ENCODE measurements at places on chromosomes 12 and 14.
A peak's percentile ranks its signal among the peaks of the same experiment; 100 is the strongest.

- DNase-seq: no peak
These were observed 75.9 kb upstream of the RERGL start for GRCh38 chr12:18165889-18166288.

GRCh38 chr12:74076918-74077317 is 460.7 kb upstream of the ATXN7L3B start:
- no peak for DNase-seq

GRCh38 chr14:57389646-57390036 is 745 bp upstream of the NAA30 start:
- no peak for DNase-seq

GRCh38 chr12:31589904-31590641 is 863 bp downstream of the DENND5B start:
- DNase-seq: peak; percentile 66

DNA sequence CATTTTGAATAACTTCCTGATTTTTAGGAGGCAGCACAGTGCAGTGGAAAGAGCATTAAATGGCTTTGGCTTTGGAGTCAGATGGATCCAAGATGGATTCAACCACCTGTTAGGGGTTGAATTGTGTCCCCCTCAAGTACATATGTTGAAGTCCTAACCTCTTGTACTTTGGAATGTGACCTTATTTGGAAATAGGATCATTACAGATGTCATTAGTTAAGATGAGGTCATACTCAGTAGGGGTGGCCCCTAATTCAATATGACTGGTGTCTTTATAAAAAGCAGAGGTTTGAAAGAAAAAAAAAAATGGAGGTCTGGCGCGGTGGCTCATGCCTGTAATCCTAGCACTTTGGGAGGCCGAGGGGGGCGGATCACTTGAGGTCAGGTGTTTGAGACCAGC is 18.8 kb downstream of the ATP5MC2 start:
- DNase-seq: peak; percentile 3

DNA sequence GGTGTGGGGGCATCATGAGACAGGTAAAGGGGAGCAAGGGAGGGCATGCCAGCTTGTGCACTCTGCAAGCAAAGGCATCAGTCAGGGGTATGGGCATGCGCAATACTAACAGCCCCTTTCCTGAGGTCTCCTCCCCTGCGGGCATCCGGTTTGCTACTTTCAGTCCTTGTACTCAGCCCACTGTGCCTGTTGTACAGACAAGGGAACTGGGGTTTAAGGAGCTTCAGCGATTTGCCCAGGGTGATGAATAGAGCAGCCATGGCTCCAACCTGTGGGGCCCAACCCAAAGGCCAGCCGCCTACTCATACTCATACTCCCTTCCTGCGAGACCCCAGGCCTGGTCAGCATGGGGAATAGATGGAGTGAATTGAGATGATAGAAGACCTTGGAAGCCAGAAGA is 66.7 kb downstream of the GALNT16 start:
- no peak for DNase-seq

- no peak for DNase-seq
These were observed 321.7 kb upstream of the OR4E1 start for GRCh38 chr14:21995332-21995731.

DNA sequence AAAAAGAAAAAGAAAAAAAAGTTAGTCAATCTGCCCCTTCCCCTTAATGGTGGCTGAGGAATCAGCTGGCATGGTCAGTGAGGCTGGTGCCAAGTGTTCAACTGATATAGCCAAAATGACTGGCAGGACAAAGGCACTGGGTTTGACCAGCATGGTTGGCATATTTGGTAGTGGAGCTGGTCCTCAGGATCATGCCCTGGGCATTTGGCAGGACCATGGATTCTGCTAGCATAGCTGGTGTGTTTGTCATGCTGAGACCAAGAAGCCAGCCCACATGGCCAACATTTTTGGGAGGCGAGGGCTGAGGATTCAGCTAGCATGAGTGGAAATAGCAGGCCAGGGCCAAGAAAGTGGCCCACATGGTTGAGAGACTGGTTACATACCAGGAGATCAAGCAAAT is 136.5 kb downstream of the FBXL14 start:
- DNase-seq: peak; percentile 95

DNA sequence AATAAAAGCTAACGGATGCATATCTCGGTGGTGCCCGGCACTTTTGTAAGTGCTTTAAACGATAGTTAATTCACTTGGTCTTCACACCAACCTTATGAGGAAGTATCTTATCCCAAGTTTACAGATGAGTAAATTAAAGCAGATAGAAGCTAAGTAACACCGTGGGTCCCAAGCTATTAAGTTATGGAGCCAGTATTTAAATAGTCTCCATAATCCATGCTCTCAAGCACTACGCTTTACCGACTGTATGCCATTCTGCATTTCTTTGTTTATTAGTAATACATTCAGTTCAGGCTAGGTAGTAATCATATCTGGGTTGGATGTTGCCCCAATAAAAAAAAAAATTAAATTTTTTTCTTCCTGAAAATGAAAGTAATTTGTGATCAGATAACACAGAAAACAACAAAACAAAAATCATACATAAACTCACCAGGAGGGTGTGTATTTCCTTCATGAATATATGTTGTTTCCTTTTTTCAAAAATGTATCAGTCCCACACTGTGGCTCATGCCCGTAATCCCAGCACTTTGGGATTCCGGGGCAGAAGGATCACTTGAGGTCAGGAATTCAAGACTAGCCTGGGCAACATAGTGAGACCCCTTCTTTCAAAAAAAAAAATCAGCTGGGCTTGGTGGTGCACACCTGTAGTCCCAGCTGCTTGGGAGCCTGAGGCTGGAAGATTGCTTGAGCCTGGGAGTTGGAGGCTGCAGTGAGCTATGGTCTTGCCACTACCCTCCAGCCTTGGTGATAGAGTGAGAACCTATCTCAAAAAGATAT is 1.4 kb upstream of the M6PR start:
- DNase-seq: no peak

GRCh38 chr14:36502558-36503508 is 17.2 kb downstream of the NKX2-1 start:
- no peak for DNase-seq

DNA sequence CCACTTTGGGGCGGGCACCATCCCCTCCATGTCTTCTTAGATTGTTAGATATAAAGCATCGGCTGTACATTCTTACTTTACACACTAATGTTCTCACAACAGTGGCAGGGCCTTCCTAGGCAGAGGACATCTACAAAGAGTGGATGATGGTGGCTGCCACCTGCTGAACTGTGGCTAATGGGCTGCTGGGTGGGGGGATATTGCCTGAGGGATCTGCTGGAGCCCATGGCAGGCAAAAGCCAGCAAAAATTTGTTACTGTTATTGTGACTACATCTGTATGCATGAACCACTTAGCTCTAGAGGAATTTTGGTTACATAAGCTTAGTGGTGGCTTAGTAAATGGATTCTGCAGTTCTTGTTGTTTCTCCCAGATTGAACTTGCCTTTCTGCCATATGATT is 52.6 kb downstream of the DIP2B start:
- DNase-seq: no peak

DNA sequence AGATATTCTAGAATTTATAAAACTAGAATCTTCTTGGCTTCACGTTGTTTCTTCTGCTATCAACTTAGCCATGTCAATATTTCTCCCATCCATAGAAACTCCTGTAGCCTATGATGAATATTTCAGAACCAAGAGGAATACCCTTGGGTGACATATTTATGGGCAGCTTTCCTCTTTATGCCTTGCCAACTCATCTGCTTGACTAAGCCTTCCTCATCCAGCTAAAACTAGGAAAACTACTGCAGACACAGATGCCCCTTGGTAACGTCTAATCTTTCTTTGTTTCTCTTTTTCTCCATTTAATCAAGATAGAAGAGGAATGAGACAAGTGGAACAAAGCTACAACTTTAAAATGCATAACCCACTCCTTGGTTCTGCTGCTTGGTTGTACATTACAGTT is 6.3 kb downstream of the GOLT1B start:
- no peak for DNase-seq

DNA sequence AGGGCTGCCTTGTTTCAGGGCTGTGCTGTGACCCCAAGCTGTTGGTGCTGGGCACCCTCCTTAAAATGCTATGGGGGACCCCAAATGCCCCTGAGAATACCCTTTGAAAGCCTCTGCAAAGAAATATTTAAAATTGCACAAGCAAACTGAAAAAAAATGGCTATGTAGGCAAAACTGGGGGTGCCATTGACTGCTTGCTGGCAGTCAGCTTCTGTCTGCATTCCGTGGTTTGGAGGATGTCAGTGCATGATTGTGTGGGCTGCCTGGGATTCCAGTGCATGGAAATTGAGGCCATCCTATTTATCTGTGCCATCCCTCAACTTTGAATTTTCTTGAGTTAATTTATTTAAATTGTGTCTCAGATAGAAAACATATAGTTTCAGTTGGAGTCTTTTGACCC is 113.7 kb upstream of the RTL1 start:
- peak; percentile 56 for DNase-seq

DNA sequence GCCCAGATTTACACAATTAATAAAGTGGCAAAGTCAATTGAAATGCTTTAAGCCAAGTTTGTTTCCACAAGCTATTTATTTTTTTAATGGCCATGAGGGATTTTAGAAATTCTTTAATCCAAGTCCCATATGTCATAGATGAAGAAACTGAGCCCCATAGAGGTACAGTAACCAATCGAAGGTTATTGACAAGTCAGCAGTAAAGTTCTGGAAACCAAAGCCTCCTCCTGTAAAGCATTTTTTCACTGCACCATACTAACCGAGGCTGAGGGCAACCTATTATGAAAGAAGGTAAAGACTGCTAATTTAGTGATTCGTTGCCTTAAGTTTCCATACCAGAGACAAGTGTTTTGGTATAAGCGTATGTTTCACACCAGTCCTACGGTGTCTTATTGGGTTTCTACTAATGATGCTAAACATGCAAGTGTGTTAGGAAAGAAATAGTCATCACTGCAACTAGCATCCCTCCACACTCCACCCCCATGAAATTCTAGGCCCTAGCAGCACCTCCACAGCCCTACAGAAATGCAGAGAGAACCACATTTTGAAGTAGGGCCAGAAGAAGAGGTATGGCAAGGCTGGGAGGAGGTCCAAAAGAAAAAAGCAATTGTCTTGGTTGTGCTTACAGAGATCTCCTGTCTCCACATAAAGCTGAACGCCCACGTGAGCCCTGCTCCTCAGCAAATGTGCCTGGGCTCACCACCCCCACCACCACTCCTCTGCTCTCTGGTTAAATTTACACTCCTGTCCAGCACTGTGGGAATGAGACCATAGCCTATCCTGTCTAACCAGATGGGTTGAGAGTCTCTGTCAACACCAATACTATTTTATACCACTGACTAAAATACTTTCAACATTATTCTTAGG is 271.1 kb upstream of the G2E3 start:
- DNase-seq: no peak

DNA sequence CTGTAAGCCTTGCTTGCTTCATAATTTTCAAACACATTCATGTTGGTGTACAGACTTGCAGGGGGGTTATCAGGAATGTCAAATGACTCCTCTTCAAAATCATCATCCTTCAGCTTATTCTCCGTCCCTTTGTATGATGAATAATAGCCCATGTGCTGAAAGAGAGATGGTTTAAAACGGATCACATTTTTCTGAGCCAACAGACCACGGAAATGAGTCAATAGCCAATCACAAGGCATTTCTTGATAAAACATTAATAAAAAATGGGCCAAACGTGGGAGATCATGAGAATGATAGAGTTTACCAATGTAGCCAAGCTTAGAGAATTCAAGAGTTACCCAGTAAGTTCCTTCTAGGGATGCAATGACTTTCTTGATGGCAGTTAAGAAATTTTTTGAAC is 105.5 kb downstream of the NTS start:
- no peak for DNase-seq

GRCh38 chr14:24990050-24990449 is 59.9 kb downstream of the STXBP6 start:
- no peak for DNase-seq

DNA sequence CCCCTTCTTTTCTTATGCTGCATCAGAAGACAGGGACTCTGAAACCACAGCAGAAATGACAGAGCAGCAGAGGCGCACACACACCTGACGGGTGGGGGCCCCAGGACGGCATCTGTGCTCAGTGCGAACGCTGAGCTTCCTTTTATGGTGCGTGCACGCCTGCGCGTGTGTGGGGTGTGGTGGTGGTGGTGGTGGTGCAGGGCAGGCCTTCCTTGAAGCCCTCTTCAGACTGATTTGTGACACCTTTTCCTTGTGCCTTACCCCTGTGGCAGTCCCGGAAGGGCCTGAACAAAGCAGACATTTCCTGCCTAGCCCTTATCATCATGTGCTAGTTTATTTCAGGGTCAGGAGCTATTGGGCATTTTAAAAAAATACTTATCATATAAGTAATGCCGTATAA is 75.7 kb downstream of the TSPAN9 start:
- no peak for DNase-seq

DNA sequence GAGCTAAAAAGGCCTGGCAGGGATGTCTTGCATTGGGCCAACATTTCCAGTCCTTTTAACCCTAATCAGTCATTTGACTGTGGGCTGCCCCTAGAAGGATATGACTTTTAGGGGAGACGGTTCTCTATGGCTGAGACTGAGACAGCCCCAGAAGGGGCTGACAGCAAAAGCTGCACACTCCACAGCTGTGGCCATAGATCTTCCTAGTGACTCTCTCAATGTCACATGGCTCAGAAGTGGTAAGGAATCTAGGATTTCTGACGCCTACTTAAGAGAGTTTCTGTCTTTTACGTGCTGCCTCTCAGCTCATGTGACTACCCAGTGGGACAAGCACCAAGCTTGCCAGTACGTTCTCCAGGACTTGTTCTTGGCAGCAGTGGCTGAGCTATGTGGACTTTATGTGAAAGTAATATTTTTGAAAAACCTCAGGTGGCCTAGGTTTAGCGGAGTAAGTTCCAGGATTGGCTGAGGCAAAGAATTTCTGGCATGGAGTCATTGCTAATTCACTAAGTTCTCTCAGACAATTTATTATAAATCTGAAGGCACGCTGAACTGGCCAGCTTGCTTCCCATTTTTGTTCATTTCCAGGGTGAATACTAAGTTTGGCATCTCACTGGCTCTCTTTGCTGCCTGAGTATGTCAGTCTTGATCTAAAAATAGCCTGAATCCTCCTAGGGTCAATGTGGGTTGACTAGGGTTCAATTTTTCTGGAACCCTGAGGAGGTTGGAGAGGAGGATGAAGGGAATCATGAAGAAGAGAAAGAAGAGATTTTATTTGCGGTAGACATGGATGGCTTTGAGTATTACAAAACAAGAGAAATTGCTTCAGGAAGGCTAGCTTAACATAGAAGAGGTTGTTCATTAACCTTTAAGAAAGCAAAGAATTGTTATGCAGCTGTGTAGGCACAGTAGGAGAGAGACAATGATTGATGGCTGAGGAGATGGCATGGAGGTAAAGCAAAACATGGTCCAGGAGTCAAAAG is 271.8 kb downstream of the AEBP2 start:
- DNase-seq: peak; percentile 20

- no peak for DNase-seq
These were observed 21.0 kb downstream of the RPGRIP1 start for GRCh38 chr14:21300892-21301291.

DNA sequence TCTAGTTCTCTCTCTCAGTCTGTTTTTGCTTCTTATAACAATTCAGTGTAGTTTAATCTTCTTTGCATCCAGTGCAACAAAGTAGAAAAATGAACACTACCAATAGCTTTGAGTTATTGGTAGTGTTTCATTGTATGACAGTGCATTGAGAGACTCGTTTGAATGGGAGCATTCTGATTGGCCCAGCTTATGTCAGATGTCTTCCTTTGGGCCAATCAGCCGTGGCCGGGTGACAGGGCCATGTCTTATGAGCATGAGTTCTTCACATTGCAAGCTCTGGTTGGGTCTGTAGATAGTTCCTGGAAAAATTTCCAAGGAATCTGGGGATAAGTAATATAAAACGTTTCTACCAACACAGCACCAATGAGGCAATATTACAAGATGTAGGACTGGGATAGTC is 36.5 kb downstream of the GYS2 start:
- DNase-seq: no peak
